ENCODE measurements at places on chromosomes 3 and 15.

DNA sequence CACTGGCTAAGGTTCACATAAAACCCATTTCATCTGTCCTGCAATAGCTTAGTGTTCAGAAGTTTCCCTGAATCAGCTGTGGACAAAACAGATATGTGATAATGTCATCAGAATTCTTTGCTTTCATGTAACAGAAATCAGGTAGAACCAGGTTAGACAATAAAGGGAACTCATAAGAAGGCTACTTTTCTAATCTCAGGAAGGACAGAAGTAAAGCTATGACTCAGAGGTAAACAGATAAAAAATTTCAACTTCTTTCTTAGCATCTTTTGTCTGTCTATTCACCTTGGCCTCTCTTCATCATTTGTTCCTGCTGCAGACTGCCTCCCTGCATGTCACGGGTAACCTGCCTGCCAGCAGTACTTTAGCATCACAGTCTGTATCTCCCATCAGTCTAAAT lies 643.1 kb downstream of the MECOM start:
- DNase-seq, result no peak

DNA sequence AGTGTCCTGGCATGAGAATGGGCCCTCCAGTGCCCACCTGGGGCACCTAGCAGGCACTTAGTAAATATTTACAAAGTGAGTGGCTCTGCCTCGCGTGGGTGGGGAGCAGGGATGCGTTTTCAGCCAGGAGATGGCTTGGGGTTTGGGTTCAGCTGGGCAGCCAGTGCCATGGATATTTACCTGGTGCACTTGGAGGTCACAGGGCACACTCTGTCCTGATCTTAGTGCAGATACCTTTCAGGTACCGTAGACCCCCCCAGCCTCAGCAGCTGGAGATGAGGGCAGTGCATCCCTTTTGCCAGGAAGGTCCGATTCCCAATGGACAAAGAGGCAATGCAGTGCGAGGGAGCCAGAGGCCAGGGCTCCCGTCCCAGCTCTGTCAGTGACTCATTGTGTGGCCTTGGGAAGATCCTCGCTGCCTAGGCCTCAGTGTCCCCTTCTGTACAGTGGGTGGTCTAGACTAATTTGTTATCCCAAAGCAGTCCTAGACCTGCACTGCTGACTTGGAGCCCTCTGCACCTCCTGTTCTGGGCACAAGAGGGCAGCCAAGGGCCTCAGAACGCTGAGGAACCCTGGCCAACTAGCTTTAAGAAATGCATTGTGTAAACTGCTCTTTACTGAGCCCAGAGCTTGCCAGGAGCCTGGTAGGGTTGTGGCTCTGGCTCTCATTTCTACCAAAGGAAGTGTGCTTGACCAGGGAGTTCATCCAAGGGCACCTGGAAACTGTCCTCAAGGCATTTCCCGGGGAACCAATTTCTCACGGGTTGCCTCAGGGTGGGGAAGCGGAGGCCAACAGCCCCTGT lies 16.0 kb downstream of the HDAC11 start:
- DNase-seq, result peak; percentile 76

DNA sequence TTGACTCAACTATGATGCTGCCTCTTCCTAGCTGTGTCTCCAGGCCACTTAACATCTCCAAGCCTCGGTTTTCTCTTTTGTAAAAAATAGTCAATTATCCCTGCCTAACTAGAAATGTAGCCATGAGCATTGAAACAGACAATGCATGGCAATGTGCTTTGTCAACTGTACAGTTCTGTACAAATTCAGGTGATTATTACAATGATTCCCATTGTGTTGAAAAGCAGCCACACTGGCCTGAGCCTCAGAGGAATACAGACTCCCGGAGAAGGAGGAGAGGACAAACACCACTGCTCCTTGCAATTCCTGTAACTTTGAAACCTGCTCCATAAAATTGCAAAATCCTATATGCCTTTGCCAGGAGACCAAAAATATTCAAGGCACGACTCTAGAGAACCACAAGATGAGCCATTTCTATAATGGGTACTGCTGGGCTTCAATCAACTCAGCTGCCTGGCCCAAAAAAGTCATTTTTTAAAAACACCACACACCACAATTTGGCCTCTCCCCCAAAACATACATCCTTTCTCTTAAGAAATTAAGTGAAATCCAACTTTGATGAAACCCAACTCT lies 28.6 kb downstream of the DAPK2 start:
- DNase-seq, result no peak

DNA sequence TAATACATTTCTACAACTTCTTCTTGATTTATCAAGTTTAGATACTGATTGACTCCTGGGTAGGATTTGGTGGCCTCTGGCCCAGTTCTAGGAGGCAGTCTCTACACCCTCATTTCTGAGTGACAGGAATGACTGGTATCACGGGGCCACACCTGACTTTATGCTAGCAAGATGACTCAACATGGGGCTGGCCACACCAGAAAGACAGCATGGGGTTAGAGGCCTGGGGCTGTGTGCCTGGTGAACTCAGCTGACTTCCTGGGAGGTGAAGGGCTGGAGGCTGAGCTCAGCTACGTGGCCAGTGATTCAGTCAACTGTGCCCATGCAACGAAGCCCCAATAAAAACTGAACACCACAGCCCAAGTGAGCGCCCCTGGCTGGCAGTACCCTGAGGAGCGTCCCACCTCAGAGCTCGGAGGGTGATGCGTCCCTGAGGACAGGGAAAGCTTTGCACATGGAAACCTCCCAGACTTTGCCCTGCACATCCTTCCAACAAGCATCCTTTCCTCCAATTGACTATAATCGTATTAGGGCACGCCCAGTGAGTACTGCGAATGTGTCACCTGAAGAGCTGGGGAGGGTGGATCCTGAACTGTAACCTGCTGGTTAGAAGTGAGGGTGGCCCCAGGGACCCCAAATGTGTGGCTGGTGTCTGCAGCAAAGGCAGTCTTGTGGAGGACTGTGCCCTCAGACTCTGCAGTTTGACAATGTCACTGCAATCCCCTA lies 57.2 kb downstream of the NIPA2 start:
- no peak for DNase-seq

GRCh38 chr3:100184948-100185570 lies 70.8 kb upstream of the FILIP1L start:
- no peak for DNase-seq

GRCh38 chr3:9420850-9421549 lies 23.6 kb downstream of the SETD5 start:
- no peak for DNase-seq

GRCh38 chr3:9208605-9209152 lies 40.8 kb downstream of the SRGAP3 start:
- no peak for DNase-seq

DNA sequence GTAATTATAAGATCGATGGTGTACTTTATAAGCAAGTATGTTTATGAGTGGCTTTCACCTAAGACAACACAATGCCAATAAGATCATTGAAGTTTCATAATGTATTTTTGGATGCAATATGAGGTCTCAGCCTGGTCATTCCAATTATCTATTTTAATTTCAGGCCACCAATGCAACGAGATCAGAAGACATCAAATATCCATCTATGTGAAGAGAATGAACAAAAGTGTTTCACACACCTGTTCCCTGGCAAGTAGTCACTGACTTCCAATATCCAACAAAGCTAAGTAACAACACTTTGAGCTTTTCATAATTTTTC lies 53.6 kb upstream of the TMCO5A start:
- no peak for DNase-seq

GRCh38 chr3:123161167-123161566 lies 40.6 kb upstream of the SEC22A start:
- no peak for DNase-seq

GRCh38 chr15:84810073-84810840 lies 6.9 kb upstream of the ALPK3 start:
- no peak for DNase-seq

GRCh38 chr3:46541835-46542234 lies 24.3 kb downstream of the LRRC2 start:
- DNase-seq, result no peak

DNA sequence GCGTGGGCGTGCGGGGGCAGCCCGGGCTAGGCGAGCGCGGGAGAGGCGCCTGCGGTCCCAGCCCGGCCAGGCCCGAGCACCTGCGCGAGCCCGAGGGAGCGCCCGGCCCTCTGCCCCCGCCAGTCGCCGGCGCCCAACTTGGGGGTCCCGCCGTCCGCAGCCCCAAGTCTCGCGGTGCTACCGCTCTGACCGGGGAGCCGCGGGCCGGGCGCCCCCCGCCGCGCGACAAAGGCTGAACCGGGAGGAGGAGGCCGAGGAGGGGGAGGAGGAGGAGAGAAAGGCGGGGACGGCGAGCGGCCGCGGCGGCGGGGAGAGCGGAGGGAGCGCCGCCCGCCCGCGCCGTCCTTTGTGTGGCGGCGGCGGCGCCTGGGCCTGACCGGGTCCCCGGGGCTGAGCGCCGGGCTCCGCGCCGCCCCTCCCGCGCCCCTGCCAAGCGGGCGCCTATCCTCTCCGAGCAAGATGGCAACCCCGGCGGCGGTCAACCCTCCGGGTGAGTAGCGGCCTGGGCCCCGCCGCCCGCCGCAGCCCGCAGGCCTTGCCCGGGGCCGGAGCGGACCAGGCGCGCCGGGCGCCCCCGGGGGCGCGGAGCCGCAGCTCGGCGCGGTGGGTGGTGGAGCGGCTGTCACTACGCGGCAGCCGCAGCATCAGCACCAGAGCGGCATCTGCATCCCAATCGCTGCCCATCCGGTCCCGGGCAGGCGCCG lies at the start of gene ARNT2:
Gene ARNT2 (plus strand): TSS at position 326 of the 704 bp plus-strand sequence. CDS start 134 bp downstream, at position 460.
- peak; percentile 54 for DNase-seq

GRCh38 chr3:158794936-158795518 lies 6.8 kb upstream of the MFSD1 start:
- DNase-seq, result no peak

GRCh38 chr3:152196782-152197181 lies 71.9 kb upstream of the MBNL1 start:
- no peak for DNase-seq

GRCh38 chr3:45123030-45123429 lies 23.1 kb downstream of the CDCP1 start:
- DNase-seq, result no peak

GRCh38 chr3:90080988-90081387 lies 973.6 kb downstream of the EPHA3 start:
- no peak for DNase-seq

DNA sequence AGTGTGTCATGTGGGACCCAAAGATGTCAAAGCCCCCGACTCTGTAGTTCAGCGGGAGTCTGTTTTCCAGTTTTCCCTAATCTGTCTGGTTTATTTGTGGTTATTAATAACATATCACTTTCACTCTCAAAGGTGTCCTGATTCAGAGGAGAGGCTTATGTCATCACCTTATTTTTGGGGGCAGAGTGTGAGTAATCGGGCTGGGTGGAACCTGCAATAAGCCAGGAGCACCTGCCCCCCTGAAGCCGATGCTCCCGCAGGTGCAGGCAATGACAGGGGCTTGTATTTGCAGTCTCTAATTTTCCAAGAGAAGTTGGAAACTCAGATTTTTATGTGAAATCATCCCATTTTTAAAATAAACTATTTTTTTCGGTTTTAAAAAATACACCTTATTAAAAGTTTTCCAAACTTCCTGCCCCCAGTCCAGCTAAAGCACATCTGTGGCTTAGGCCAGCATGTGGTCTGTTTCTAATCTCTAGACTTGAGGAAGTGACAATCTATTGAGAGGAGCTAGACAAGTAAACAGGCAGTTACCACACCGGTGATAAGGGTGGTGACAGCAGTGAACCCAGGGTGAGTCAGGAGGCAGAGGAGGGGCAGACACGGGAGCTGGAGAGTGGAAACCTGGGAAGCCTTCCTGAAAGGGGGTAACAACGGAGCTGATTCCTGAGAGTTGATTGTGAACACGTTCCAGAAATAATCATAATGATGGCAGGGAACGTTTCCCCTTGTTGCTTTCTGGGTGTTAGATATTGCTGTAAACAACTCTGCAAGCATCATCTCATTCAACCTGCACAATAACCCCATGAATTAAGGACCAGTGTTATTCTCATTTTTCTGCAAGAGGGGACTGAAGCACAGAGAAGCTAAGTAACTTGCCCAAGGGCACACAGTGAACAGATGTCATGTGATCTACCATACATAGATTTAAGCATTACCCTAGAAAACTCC lies 37.2 kb downstream of the BHLHE40 start:
- DNase-seq, result no peak

DNA sequence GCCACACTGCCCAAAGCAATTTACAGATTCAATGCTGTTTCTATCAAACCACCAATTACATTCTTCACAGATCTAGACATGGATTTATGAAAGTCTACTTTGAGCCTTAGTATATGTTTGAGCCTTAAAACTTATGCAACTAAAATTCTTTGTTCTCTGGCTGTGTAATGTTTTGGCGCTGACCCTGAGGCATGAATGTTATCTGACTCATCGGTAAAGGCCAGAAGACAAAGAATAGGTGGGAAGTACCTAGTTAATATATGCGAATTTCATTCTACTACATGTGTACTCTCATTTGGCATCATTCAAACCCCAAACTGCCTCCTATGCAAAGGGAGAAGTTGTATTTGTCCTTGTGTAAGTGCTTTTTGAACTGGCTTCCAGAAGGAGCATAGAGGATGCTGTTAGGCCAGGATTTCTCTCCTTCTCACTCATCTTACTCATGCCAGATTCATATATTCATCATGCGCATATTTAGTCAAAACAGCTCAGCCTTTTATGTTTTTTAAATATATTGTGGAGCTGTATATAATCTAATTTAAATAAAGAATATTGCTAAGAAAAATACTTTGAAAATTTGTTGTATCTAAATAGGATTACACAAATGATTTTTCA lies 204.2 kb downstream of the NFKBIZ start:
- DNase-seq, result no peak

GRCh38 chr3:53260286-53260785 lies 4.5 kb upstream of the TKT start:
- DNase-seq, result no peak

DNA sequence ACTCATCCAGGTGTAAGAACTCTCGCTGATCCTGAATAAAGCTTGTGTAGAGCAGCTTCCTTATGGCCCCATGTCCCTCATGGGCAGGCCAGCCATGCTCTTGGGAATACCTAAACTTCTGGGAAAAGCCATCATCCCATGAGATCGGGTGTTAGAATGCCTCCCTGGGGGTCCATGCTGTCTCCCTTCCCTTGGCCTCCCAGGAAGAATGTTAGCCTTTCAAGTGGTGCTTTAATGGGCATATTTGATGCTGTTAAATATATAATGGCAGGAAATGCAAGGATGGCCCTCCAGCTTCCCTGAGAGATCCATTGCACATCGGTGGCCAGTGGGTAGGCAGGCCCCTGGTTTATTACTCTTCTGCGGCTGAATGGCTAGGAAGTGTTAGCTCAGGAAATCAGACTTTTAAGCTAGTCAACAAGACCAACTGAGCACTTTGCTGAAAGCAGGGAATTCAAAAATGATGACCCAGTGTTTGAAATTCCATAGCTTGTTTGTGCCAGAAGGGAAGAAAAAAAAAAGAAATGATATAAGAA lies 60.5 kb upstream of the LRTM1 start:
- DNase-seq, result no peak

GRCh38 chr3:37029111-37029510 lies 35.8 kb downstream of the MLH1 start:
- no peak for DNase-seq

All from neural crest cell (in vitro differentiated cells).